K562 (cell line): ENCODE measurements at places on chromosomes 3 and 15. TPM values are rescaled to one million over a fixed set of nuclear protein-coding genes. Genes with fewer than 3 reads are reported as not detected.

GRCh38 chr3:155391551-155391958 is 98.1 kb upstream of the STRIT1 start:
- DNase-seq: no peak

The FOXB1 gene
- not detected in 2 replicates for polyA plus RNA-seq

The RAB6B gene
- polyA plus RNA-seq: 3.0 and 6.7 TPM in 2 replicates

- no peak for DNase-seq
Measured at GRCh38 chr3:167691366-167691765, 37.6 kb upstream of the WDR49 start.
